A549 treated with ZK216348 at 1 μM for 4 hours (cell line): ENCODE measurements at places on chromosomes 11 and 22. TPM values are rescaled to one million over a fixed set of nuclear protein-coding genes. Genes with fewer than 3 reads are reported as not detected.

SIAE gene
- 12.0 to 16.3 TPM (median 13.1 TPM) in 5 replicates for total RNA-seq

KDM4E gene
- not detected in 5 replicates for total RNA-seq

OSM gene
- total RNA-seq = not detected in 5 replicates

CHRNA10 gene
- 0.55 to 1.9 TPM (median 0.93 TPM) in 5 replicates for total RNA-seq

ANO5 gene
- 1.2 to 1.8 TPM (median 1.7 TPM) in 5 replicates for total RNA-seq

PRODH gene
- total RNA-seq = 0.38 to 1.6 TPM (median 1.4 TPM) in 5 replicates

AHNAK gene
- total RNA-seq = 237 to 338 TPM (median 298 TPM) in 5 replicates

DDIAS gene
- 13.1 to 18.1 TPM (median 14.7 TPM) in 5 replicates for total RNA-seq

FZD4 gene
- total RNA-seq = 0.87 to 1.4 TPM (median 1.3 TPM) in 5 replicates

CSRP3 gene
- not detected in 5 replicates for total RNA-seq

SGSM1 gene
- total RNA-seq = 0.18 to 0.46 TPM (median 0.24 TPM) in 5 replicates

UBE2L6 gene
- 31.1 to 38.6 TPM (median 35.6 TPM) in 5 replicates for total RNA-seq

IL10RA gene
- total RNA-seq = 0.06 to 0.09 TPM in 2 of 5 replicates, not detected in the others

CRYBA4 gene
- not detected in 5 replicates for total RNA-seq

LRP4 gene
- 6.0 to 8.5 TPM (median 7.6 TPM) in 5 replicates for total RNA-seq

OR2AG1 gene
- total RNA-seq = not detected in 5 replicates

OR52I1 gene
- not detected in 5 replicates for total RNA-seq

IFT27 gene
- total RNA-seq = 15.1 to 24.2 TPM (median 23.6 TPM) in 5 replicates

SHISA8 gene
- 0.14 to 0.29 TPM (median 0.29 TPM) in 3 of 5 replicates, not detected in the others for total RNA-seq

MYOD1 gene
- total RNA-seq = not detected in 5 replicates

PYGM gene
- total RNA-seq = 0.36 to 0.73 TPM (median 0.39 TPM) in 5 replicates

SPI1 gene
- 0.32 TPM in 1 of 5 replicates, not detected in the others for total RNA-seq

RHOG gene
- 80.3 to 111 TPM (median 109 TPM) in 5 replicates for total RNA-seq

KLHDC7B gene
- 0.02 to 0.05 TPM in 2 of 5 replicates, not detected in the others for total RNA-seq

PNPLA5 gene
- total RNA-seq = not detected in 5 replicates
